Hematopoietic multipotent progenitor cell (in vitro differentiated cells): ENCODE measurements at places on chromosomes 3 and 15. TPM values are rescaled to one million over a fixed set of nuclear protein-coding genes. Genes with fewer than 3 reads are reported as not detected.

DNA sequence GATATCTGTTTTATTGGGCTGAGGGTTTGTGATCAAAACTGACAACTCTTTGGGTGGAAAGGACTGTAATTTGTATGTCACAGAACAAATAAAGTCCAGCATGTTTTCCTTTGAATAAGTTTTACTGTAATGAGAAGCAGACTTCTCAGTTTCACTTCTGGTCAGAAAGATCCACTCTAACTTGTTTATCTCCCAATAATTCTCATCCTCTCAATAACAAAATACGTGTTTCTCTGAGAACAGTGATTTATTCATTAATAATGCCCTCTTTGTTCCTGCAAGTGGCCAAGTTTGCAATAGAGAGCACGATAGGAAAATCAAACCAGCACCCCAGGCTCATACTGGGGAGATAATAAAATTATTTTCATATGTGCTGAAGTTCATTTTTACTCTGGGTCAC lies 190.6 kb downstream of the CNTN3 start:
- DNase-seq = no peak

- DNase-seq = no peak
Measured at GRCh38 chr3:14200276-14200675, 21.7 kb downstream of the LSM3 start.

DNA sequence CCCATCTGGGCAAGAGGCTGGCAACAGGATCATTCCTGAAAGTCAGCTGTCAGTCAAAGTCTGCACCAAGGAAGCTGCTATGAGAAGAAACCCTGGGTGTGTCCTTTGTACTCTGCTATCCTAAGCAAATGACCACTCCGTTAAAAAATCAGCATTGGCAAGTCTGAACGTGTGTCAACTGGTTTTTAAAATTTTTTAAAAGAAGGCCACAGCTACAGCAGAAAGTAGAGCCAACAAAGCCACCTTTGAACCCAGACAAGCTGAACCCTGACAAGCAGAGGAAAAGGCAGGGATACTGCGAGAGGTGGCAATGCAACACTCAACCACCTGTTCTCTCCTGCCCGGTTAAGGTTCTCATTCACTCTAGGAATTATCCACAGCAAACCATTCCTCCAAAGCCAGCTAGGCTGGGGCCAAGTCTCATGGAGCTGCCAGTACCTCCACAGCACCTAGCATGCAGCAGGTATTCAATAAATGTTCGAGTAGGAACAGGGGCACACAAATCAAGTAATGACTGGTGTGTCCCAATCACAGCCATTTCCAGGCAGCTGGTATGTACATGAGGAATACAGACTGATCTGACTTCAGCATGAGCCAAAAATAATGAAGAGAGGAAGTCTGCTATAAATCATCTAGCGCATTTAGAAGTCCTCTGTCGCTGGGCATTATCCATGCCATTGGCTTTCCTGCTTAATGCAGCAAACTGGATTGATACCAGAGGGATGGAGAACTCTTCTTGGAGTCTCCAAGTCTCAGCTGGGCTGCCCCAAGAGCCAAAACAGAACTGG lies 76.0 kb downstream of the ADCY5 start:
- DNase-seq = no peak

GRCh38 chr3:107407355-107407754 lies 30.1 kb downstream of the CCDC54 start:
- DNase-seq = no peak

DNA sequence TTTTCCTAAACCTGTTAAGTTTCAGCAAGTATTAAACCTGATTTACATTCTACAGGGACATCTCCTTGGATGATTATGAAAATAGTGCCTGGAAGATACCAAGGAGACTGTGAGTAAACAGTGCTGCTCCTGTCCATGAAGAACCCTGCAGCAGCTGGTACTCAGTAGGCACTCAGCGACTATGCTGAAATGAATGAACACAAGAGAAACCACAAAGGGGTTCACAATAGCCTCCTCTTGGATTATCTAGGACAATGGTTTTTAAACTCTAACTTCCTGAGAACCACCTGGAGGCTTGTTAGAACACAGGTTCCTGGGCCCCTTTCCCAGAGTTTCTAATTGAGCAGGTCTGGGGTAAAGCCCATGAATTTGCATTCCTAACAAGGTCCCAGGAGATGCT lies 488.4 kb upstream of the UBE2E2 start:
- no peak for DNase-seq

- DNase-seq = no peak
Measured at GRCh38 chr15:56228854-56229253, 14.8 kb downstream of the RFX7 start.

DNA sequence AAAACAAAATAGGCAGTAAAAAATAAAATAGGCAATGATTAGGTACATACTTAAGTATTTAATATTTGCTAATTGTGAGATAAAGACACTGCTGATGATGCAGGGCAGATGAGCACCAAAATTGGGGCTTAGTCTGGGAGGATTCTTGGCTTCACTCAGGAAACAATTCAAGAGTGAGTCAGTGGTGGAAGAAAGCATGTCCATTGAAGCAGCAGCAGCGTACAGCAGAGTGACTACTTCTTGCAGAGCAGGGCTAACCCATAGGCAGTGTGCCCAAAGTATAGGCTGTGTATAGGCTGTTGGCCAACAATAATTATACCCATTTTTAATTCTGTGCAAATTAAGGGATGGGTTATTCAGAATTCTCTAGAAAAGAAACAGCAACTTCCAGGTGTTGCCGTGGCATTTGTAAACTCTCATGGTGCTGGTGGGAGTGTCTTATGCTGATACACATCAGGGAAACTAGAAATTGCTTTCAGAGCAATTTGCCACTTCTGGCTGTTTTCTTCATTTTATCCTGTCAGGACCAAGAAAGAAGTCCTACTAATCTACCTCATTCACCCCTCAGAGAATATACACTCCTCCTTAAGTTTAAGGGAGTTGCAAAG lies 317.3 kb upstream of the NAALADL2 start:
- no peak for DNase-seq

DNA sequence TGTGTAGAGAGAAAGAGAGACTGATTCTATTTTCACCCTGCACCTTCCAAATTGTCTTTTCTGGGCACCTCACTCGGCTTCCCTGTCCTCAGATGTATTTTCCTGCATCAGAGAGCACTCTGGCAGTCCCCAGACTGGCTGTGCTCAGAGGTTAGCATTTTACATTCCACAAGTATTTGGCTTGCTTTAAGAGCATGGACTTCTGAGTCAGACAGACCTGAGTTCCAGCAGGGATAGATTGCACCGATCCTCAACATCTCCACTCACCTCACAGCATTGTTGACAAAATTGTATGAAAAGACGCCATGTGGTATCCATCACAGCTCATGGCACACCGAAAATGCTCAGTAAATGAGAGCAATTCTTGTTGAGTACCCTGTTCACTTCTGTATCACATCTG lies 45.6 kb downstream of the SST start:
- no peak for DNase-seq

GRCh38 chr3:138125548-138126221 lies 6.5 kb downstream of the A4GNT start:
- no peak for DNase-seq

DNA sequence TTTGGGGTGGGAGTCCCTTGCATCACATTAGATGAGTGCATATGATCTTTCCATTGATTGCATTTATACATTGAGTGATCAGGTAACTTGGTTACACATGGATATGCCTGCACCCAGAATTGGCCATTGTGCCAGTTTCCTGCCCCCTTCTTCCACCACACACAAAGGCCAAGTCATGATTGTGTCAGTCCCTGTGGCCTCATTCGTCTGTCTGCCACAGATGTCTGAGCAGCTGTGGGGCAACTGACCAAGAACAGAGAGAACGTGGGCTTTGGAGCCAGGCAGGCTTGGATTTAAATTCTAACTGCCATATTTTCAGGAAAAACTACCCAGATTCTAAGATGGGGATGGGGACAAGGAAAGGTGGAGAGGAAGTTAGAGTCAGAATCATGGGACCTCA lies 27.0 kb downstream of the CCNL1 start:
- DNase-seq = no peak

- no peak for DNase-seq
Measured at GRCh38 chr15:92819278-92820235, 80.6 kb upstream of the CHD2 start.

DNA sequence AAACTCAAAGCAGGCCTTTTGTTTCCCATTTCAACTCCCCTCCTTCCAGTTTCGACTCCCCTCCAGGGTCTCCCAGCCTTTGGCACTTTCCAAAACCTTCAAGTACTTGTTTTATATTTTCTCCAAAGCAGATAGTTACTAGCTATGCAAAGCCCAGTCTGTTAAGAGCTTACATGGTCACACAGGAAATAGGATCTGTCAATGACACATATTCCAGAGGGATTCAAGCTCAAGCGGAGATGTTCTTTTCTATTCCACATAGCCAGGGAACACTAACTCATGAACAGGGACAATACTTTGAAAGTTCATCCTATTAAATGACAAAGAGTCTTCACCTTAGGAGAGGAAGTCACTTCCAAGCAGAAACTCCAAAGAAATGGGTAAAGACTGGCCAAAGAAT lies 18.6 kb downstream of the SUCLG2 start:
- no peak for DNase-seq

- no peak for DNase-seq
Measured at GRCh38 chr3:150480877-150481276, 65.4 kb downstream of the SERP1 start.

GRCh38 chr15:66698318-66698961 lies 3.6 kb upstream of the SMAD6 start:
- DNase-seq = no peak

Gene ARL6
- 2.4 TPM for total RNA-seq

Gene SLC28A1
- total RNA-seq = not detected

Gene RFX7
- total RNA-seq = 24.0 TPM

Gene FEM1B
- total RNA-seq = 47.7 TPM

Gene BOC
- total RNA-seq = under 0.01 TPM
